ENCODE measurements at places on chromosomes 5 and 9. TPM values are rescaled to one million over a fixed set of nuclear protein-coding genes. Genes with fewer than 3 reads are reported as not detected.

DNA sequence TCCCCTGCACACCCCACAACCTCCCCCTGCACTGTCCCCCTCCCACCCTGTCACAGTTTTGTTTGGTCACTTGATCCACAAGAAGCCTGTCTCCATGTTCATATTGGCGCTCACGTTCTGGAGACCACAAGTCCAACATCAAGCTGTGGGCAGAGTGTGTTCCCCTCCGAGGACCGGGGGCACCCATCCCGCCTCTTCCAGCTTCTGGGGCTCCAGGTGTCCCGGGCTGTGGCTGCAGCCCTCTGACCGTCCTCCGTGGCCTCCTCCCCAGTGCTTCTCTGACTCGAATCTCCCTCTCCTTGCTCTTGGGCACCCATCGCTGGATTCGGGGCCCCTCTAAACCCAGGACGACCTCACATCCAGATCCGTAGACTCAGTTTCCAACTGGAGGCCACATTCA is 49.2 kb downstream of the PLEKHG4B start:
- no peak for DNase-seq

DNA sequence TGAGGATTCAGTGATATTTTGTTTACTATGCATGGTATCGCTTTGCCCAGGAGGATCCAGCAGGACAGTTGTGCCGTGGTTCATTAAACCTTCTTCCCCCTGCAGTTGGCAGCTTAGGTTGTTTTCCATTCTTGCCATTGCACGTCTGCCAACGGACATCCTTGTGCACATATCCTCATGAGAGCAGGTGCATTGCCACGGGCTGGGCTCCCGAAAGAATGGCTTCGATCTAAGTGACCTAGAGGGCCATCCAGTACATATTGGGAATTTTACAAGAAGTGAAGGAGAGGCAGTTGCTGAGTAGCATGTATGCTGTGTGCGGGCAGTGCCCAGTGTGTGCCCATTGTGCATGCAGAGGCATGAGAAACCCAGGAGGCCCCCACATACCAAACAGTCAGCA is 22.1 kb downstream of the HRH2 start:
- no peak for DNase-seq

DNA sequence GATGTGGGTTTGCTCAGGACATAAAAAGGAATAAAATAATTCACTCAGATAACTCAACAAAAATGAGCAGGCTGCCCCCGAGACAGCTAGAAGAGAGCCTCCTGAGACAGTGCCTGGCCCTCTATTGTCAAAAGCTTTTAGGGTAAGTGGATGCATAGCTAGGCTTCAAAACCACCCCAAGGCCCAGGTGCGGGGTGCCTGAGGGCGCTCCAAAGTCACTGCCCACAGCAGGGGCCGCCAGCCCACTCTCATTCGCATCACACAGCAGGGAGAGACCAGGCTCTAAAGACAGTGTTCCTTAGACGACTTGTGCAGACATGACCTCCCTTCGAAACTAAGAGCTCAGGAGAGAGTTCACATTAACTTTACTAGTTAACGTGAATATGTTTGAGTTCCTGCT is 271.5 kb downstream of the FSTL4 start:
- DNase-seq, result peak; percentile 74

- no peak for DNase-seq
Measured at GRCh38 chr5:163440954-163441353, 3.6 kb downstream of the CCNG1 start.

DNA sequence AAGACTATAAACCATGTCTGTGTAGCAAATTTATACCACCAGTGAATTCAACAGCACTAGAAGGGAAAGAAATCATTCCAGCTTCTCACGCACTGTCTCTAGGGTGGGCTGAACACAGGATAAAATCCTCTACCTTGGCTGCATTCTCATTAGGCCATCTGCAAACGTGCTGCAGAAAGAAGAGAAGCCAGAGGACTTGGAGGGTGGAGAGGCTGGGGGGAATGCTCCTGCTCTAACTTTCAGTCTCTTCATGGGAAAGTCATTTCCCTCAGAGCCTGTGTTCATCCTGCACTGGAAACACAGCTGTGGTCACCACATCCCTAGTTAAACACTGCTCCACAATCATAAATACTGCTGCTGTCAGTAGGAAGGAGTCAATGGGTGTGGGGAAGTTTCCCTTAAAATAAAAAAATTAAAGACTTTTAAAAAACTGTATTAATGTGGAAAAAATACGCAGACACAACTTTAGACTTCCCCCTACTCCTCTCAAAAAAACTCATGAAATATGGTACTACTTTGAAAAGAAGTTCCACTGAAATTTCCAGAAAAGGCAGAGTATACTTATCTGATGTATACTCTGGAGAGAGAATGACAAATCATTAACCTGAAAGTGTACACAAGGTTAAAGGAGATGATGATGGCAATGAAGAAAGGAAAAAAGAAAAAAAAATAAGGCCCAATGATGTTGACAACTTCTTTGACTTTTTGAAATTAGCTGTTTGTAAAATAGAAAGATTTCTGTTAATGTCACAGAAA is 46.8 kb downstream of the LHFPL2 start:
- DNase-seq, result no peak

GRCh38 chr9:76687861-76688391 is 76.3 kb upstream of the PCA3 start:
- DNase-seq, result no peak

DNA sequence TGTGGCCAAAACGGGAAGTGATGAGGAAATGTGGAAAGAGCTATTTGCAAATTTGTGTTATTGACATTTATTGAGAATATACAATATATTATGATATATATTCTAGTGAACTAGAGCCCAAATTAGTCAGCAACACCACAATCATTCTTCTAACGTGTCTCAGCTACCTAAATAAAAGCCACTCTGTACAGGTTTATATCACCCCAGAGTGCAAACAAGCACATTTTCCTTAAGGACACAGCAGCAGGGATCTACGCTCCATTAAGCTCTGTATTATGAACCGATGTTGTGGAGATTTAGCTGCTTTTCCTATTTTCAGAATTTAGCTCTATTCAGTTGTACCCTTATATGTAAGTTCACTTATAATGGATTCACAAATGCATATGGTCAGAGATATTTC is 77.9 kb downstream of the CDH18 start:
- no peak for DNase-seq

GRCh38 chr5:135445306-135445985 is 1.7 kb downstream of the DCANP1 start:
- DNase-seq, result peak; percentile 85

DNA sequence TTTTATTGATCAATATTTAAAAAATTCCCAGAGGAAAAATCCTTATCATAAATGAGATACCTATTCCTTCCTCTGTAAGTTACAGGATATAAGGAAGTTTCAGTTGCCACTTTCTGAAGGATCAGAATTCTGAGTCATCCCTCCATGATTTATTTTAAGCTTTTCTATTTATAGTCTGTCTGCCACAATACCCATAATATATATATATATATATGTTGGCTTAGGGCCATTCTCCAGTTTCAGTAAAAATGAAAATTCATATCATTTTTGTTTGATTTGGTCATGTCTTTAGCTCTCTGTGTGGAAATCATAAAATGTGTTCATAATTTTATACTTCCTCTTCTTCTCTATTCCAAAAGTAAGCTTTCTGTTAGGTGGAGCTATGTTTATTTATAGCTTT is 215.8 kb upstream of the CYLC2 start:
- no peak for DNase-seq

- no peak for DNase-seq
Measured at GRCh38 chr5:79287907-79288306, 52.0 kb downstream of the JMY start.

DNA sequence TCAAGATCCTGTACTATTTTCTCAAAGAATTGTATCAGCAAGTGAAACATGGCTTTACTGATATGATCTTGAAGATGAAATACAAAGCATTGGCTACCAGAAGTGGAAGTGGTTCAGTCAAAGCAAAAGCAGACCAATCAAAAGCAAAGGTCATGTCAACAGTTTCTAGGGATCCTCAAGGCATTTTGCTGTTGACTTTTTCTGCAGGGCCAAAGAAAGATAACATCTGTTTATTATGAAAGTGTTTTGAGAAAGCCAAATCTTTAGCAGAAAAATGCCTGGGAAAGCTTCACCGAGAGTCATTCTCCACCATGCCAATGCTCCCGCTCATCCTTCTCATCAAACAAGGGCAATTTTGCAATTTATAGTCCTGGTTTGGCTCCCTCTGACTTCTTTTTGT is 90.3 kb upstream of the ACO1 start:
- DNase-seq, result no peak

DNA sequence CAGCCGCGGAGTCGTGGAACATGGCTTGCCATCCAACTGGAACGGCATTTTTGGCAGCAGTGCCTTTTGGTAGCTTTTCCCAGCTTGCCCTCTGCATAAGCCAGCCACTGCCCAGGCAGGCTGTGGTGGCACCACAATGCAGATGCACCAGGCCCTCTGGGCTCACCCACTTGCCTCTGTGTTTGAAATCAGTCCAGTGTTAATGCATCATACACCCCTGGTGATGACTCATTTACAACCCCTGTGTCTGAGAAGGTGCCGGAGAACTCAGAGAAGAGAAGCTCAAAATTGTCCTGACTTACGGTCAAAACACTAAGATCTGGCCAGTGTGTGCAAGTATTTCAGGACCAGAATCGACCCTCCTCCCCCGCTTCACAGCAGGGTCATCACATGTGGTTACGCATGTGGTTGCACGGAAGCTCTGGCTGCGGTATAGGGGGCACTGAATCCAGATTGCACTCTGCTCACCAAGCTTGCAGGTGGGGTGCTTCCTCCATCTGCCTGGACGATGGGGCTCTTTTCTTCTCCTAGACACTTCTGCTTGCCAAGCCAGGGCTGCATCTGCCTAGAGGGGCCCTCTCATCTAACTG is 66.5 kb upstream of the SMIM15 start:
- no peak for DNase-seq

GRCh38 chr5:8934455-8934854 is 611.4 kb downstream of the SEMA5A start:
- no peak for DNase-seq

DNA sequence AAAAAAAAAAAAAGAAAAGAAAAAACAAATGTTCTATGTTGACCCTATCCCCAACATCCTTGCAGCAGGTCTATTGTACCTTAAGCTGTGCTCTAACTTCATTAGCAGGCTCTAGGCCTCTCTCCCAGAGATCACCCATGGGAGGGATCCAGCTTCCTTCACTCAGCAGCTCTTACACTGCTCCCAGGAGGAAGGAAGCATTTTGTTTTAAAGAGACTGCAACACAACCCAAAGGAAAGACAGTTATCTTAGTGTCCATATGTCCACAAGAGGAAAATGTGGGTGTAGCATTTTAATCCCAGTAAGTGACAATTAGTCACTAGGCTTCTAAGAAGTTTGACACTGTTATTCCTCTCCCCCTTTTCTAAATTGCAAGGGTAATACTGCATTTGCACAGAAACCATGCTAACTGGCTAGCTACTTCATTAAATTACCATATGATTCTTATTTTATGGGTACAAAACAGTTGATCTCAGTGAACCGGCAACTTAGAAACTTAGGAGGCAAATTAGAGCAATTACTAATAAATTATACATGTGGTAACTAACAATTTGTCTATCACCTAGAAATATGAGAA is 58.8 kb downstream of the MARCHF3 start:
- no peak for DNase-seq

DNA sequence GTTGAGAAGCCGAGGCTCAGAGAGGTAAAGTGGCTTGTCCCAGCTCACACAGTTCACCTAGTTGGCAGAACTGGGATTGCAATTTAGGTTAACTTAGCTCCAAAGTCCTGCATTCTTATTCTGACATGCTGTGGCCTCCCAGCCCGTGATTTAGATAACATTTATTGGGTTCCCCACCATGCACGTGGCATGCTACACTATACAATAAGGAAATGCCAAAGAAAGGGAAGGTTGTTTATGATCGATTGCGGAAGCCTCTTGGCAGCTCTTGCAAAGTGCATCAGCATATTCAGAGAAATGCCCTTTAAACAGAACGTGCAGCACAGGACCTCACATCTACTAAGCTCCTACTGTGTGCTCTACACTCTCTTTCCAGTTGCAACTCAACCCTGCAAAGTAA is 3.2 kb downstream of the NEURL1B start:
- no peak for DNase-seq

- DNase-seq, result no peak
Measured at GRCh38 chr5:33308586-33308985, 132.2 kb upstream of the TARS1 start.

- no peak for DNase-seq
Measured at GRCh38 chr9:93357649-93358048, 93.8 kb upstream of the FAM120A start.

DNA sequence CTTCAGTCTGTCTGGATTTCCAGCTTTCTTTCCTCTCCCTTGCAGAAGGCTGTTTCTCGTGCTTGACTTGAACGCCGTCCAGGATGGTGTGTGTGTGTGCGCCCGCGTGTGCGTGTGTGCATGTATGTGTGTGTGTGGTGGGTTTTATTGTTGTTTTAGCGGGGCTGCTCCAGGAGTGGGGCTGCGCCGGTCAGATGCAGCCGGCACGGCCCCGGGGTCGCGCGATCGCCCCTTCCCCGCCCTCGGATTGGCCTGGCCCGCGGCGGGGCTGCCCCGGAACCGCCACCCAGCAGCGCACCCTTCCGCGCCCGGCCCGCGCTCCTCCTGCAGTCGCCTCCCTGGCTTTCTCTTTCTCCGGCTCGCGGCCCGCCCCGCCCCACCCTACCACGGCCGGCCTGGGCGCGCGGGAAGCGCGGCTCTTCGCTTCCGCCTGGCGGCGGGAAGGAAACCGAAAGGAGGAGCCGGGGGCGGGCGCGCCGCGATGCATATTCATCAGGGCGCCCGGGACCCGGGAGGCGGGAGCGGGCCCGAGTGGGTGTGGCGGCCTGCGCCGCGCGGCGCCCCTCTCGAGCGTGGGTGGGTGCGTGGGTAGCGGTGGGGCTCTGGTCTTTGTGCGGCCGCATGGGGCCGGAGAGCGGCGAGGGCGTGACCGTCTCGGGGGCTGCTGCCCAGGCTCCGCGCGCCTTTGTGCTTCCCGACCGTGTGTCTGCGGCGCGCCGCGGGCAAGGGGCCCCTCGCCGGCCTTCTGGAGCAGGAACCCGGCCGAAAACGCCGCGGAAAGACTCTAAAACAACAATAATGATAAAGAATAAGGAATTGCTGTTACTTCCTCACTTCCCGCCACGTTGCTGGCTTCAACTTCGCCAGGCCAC is 8.5 kb upstream of the NFIB start:
- DNase-seq, result peak; percentile 98

DNA sequence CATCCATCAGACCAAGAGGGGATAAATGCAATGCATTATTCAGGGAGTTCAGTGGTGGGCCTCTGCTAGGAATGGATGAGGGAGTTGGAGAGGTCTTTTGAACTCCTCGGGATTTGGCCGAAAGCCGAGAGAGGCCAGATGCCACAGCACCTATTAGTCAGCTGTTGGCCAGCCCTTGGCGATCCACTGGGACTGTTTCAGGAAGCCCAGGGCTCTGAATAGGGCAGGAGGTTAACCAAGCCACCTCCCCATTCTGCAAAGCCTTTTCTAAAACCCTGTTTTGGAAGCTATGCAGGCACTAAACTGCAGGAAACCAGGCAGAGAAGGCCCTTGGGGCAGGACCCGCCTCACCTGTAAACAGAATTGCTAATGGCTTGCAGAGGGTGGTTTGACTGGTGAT is 37.8 kb downstream of the ASTN2 start:
- no peak for DNase-seq

The MAP3K1 gene
- total RNA-seq, result 16.5 TPM

The TLX3 gene
- total RNA-seq, result not detected

The CERCAM gene
- 46.0 TPM for total RNA-seq

The FLT4 gene
- total RNA-seq, result 26.8 TPM

The PCDHGA10 gene
- 4.2 TPM for total RNA-seq

The MCC gene
- 25.2 TPM for total RNA-seq

The FAM169A gene
- 0.16 TPM for total RNA-seq

The NMUR2 gene
- not detected for total RNA-seq

The CXCL14 gene
- 26.6 TPM for total RNA-seq

The ALDH7A1 gene
- total RNA-seq, result 25.1 TPM
